ENCODE measurements at places on chromosomes 16 and 17.

DNA sequence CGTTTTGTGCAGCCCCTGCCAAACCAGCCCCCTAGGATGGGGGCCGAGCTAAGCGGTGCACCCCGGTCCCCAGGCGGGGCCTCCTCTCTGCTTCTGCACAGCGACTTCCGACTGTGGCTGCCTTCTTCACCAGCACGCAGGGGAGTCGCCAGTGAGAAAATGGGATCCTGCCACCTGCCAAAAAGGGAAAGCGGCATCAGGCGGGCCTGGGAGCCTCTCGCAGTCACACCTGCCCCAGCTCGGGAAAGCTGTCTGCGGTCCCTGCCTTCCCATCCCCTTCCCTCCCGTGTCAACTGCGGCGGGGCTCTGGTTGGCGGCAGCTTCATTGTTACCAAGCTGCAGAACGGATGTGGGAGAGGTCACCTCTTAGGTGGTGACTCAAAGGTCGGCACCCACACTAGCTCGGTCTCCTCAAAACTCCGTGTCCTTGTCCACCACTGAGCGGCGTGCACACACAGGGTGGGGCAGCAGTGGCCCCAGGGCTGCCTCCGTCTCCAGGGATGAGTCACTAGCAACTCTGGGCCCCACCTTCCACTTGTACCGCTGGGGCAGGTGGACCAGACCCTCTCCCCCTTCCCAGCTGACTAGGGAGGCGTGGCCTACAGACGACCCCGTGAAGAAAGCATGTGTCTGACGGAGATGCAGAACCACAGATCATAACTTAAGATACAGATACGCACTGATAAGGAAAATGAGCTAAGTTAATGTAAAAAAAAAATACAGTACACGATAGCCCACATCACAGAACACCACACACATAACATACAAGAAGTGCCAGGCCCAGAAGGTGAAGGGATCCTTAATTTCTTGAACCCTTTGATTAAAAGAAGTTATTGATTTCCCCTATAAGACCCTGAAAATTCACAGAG, 1.5 kb upstream of the PCYT2 start:
- no peak for DNase-seq

DNA sequence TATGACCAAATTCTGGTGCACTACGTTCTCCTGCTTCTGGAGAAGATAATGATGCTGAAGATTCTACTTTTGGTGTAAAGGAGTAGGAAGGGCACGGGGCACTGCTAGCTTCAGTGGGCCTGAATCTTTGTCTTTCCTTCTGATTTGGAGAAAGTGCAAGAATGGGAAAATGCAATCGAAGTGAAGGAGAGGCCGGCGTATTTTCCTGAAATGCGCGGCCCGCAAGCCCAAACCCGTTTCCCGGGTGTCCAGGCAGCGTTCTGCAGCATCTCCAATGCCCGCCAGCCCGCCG, 372 bp upstream of the NDE1 start:
- no peak for DNase-seq

- no peak for DNase-seq
These were observed 115.2 kb upstream of the NETO2 start for GRCh38 chr16:47258874-47259461.

DNA sequence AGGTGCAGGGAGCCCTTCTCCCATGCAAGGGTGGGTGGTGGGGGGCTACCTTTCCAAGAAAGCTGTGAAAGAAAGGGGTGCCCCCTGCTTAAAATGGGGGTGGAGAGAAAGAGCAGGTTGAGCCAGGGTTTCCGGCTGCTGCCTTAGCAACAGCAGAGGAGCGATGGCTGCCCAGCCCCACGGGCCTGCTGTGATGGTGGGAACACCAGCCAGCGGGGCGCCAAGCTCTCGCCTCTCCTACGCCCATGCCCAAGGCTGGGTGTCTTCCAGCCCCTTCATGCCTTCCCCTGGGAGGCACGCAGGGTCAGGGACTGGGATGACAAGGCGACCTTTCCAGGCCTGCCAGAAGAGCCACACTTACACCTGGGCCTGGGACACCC, 3.0 kb downstream of the FMNL1 start:
- DNase-seq, result peak; percentile 8

DNA sequence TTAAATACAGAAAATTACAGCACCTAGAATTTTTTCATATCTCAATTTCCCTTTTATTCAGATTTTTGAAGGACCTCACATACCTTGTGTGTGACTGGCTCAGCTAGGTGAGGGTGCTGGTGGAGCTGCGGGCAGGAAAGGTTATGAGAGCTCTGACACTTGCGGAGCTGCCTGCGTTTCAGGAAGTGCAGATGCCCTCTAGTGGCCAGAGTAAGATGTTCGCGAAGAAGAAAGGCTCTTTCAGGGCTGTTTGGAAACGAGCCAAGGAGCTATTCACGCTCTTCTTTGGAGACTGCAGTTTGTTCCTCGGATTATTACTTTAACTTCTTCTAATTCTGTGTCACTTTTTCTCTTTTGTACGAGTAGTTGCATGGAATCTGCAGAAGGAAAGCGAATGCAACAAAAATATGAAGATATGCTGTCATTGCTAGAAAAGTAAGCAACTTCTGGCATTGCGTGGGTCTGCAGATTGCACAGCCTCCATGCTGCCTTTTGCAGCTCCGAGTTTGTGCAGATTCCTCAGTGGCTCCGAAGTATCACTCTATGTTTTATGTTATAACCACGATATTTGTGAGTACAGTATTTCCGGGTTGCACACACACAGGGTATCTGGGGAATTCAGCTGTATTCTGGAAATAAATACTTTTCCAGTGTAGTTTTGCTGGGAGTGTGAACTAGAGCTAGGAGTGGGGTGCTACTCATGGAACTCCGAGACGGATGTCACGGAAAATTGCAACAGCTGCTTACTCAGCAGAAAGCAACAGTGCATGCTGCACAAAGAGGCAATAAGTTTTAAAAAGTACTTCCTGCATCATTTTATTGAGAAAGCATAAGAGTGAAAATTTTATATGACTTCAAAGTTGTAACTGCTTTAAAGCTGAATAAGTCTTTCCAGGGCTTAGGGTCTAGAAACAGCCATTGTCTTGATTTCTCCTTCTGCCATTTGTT, 46.3 kb downstream of the DNAH9 start:
- DNase-seq, result peak; percentile 13

DNA sequence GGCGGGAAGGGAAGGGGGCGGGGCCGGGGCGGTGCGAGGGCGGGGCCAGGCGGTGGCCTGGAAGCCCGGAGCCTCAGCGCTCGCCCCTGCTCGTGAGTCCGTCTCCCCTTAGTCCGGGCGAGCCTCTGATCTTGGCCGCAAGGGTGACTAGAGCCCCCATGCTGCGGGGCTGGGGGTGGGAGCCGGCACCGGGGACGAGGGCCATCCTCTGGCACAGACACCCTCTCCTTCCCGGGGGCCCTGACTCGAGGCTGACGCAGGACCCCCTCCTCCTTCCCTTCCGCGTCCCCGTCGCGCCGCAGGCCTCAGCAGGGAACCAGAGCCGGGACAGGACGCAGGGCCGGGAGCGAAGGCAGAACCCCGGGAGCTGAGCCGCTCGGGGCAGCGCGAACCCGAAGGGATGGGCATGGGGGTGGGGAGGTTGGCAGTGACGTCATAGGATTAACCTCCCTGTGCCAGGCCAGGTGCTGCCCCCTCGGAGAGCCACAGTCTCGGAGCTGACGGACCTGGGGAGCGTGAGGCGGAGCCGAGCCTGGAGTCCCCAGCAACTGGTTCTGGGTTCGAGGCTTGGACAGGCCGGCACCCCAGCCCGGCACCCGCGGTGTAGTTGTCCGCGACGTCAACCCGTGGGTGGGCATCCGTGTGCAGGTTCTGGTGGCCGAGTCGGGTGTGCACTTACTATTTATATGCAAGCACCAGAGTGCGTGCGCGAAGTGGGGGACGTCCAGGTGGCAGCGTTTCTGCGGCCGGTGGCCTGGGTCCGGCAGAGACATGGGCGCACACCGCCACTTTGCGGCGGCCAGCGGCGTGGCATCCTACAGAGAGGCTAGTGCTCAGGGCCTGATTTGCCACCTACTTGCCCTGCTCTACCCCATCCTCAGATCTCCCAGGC, 503 bp upstream of the PLCD3 start:
- peak; percentile 89 for DNase-seq

DNA sequence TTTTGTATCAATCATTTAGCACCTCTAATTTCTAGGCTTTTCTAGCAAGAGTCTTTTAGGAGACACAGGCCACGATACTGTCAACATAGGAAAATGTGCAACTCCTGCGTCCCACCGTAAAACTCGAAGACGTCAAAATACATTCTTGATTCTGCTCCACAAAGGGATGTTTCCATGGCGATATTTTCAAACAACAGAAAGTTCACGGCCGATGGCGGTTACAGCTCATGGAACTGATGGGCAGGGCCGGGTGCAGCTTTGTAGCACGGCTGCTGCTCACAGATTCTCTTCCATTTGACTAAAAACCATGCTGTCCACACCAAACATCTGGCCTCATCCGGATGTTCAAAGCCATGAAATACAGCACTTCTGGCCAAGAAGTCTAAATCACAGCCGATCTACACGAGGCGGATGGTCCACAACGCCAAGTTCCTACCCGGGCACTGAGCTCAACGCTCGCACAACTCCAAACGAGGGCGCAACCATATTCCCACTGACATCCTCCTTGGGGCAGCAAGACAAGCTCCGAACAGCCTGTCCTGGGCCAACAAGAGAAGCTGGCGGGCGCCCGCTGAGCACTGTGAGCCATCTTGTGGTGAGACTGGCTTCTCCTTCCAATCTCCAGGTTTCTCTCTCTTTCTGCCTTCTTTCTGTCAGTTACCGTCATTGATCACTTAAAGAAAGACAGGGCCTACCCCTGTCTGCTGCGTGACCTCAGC, 79.8 kb downstream of the ZNF778 start:
- DNase-seq, result no peak

- no peak for DNase-seq
These were observed 15.3 kb downstream of the APPBP2 start for GRCh38 chr17:60510723-60511122.

DNA sequence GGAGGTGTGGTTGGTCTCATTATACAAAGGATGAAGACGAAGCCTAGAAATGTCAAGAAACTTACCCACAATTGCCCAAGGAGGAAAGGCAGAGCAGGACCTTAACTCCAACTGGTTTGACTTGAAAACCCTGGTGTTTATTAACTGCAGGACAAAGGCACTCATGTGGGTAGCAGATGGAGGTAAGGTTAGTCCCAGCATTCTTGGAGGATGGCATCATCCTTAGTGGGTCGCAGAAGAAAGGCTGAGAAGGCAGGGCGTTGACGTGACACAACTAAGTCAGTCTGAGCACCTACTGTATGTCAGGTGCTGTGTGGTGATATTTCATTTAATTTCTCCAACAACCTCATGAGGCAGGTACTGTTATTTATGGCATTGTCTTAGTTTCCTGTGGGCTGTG, 101.3 kb downstream of the HAPSTR1 start:
- DNase-seq, result no peak

DNA sequence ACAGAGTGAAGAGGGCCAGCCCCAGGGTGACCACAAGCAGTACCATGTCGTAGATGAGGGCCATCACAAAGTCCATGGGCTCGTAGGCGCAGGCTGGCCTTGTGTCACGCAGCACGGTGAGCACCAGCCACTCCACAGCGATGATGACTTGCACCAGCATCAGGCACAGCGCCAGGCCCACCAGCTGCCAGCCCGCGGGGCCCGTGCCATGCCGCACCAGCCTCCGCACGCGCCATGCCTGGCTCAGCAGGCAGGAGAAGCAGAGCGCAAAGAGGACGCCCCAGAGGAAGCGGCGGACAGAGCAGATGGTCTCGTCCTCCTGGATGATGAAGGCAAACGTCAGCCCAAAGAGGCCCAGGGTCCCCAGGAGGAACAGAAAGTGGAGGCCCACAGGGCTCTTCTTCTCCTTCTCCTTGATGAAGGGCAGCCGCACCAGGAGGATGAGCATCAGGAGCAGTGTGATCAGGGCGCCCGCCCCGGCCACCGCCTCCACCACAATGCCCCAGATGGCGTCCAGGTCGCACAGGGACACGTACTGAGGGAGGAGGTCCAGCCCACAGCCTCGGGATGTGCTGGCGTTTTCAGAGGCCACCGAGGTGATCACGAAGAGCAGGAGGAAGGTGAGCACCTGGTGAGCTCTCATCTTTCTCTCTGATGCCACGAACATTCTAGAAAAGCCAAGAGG, 12.3 kb downstream of the GPRC5B start:
- DNase-seq, result no peak

- DNase-seq, result no peak
These were observed 192.6 kb downstream of the PARN start for GRCh38 chr16:14437426-14437825.

DNA sequence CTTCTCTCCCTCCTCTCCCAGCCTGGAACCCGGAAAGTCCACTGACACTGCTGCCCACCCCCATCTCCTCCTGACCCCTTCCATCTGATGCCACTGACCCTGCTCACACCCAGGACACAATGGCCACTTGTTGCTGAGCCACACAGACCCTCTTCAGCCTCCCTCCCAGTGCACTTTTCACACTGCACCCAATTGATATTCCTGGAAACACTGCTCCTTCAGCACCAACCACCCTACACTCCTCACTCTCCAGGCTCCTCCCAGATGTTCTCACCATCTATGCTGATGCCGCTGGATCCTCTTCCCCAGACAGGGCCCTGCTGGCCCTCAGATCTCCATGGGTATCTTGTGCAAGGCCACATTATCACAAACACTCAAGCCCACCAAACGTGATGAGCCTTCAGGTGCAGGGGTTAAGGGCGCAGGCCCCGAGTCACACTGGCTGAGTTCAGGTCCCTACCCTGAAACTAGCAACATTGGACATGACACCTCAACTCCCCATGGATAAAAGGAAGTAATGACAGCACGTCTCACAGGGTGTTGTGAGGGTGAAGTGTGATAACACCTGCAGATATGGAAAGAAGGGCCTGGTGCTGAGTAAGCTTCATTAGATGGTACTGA, 238.1 kb downstream of the ZNF423 start:
- DNase-seq, result no peak

- DNase-seq, result no peak
These were observed 981 bp downstream of the KCNH4 start for GRCh38 chr17:42179911-42180410.

- no peak for DNase-seq
These were observed 665 bp upstream of the MT1M start for GRCh38 chr16:56631832-56632155.

DNA sequence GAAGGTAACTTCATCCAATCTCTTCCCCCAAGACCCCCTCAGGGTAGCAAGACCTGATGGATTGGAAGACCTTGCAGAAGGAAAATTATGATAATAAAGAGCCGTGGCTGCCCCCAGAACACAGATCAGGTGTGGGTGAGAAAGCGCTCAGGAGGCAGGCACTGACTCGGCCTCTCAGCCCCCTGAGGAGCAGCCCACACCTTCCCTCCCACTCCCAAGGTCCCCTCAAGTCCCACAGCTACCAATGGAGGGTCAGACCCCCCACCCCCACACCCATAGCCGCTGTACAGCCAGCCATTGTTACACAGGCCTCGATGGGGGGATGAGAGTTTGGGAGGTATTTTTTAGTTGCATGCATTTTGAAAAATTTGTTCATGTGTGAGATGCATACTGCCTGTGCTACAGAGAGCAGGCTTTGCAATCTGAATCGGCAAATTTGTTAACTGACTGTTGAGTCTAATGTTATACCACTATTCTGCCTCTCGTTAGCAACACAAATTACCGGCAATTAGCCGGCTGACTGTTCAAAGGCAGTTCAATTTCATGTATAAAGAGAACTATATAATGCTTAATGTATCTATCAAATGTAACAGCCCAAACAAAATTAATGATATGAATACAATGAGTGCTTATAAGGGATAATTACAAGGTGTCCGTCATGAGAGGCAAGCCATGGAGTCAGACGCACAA, 211.7 kb downstream of the C16orf78 start:
- DNase-seq, result no peak
